Cardiac septum (tissue), 1 donor: ENCODE measurements at places on chromosomes 12 and 14. TPM values are rescaled to one million over a fixed set of nuclear protein-coding genes. Genes with fewer than 3 reads are reported as not detected.

The GARIN6 gene
- total RNA-seq, result not detected

DNA sequence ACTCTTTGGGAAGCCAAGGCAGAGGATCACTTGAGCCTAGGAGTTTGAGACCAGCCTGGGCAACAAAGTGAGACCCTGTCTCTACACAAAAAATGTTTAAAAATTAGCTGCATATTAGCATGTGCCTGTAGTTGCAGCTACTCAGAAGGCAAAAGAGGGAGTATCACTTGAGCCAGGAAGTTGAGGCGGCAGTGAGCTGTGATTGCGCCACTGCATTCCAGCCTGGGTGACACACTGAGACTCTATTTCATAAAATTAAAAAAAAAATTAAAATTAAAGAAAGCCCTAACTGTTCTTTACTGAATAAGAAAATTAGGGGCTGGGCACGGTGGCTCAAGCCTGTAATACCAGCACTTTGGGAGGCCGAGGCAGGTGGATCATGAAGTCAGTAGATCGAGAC, 27.0 kb downstream of the SENP1 start:
- DNase-seq, result no peak

- no peak for DNase-seq
These were observed 1.1 kb downstream of the CLECL1 start for GRCh38 chr12:9731797-9732196.

DNA sequence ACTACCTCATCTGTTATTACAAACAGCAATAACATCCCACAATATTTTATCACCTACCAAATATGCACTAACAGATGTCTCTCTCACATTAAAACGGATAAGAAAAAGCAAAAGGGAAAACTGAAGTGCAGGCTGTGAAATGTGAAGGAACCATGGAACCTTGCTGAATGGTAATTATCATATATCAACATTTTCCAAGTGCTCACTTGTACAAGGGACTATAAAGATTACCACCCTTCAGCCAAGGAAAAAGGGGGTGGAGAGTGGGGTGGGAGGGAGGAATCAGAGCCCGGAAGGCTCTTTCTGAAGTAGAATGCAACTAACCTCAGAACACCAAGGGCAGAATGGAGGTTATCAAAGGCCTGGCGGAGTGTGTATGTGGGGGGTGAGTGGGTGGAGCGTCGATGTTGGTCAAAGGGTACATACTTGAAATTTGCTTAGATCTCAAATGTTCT, 1.2 kb downstream of the SNX6 start:
- no peak for DNase-seq

The FKBP3 gene
- total RNA-seq, result 81.4 TPM

DNA sequence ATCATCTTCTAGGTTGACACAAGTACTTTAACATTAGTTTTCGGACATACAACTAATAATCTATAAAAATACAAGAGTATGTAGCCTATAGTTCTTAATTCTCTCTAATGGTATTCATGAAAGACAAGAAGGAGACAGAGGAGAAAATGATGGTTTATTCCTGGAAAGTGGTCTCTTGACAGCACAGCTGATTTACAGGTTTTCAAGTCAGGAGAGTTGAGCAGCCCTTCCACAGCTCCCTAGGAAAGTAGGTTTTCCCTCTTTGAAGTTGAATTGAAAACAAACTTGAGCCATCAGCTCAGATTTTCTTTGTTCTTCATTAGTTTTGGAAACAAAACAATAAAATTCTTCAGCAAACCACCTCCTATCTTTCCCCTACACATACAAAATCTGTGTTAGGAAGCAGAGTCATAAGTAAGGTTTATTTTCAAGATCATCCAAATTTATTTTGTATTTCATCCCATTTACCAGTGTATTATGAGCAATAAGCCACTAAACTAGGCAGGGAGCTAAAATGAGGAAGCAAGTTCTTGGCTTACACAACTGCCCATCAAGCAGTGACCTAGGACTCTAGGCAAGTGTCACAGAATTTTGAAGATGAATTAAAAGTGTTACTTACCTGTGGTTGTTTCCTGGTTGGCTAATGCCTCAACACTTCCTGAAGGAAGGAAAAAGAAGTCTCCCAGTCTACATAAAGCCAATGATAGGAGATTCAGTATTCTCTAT, 357.0 kb downstream of the BCAT1 start:
- no peak for DNase-seq

- DNase-seq, result no peak
These were observed 304.1 kb downstream of the ITPR2 start for GRCh38 chr12:26528943-26529342.

GRCh38 chr14:75079521-75079920, 10.1 kb downstream of the ZC2HC1C start:
- DNase-seq, result no peak

DNA sequence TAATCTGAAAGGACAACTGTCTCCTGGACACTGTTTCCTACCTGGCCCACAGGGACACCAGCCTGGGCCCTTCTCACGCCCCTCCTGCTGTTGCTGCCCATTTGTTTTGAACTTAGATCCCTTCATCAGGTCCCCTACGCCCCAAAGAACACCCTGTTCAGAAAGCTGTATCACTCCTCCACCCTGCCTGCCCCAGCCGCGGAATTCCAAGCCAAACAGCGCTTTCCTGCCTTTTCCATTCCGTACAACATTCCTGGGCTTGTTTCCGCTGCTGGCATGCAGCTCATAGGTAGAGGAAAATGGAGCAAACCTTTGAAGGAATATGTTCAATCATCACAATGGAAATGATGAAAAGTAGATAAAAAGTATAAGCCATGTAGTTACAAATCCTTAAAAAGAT, 12.8 kb upstream of the GSG1 start:
- DNase-seq, result no peak

DNA sequence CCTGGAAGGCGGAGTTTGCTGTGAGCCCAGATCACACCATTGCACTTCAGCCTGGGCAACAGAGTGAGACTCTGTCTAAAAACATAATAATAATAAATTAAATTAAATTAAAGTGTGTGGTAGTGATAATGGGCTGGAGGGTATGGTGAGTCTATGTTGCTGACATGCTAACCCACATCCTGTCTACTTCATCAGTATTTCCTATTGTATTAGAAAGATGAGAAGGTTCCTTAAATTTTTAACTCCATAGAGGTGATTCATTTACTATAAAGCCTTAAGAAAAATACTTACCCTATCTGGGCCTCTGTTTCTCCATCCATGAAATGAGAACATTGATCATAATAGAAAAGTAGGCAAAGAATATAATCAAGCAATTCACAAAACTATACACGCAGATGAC, 280.5 kb downstream of the FBXL14 start:
- DNase-seq, result no peak

The MDGA2 gene
- 0.19 TPM for total RNA-seq

DNA sequence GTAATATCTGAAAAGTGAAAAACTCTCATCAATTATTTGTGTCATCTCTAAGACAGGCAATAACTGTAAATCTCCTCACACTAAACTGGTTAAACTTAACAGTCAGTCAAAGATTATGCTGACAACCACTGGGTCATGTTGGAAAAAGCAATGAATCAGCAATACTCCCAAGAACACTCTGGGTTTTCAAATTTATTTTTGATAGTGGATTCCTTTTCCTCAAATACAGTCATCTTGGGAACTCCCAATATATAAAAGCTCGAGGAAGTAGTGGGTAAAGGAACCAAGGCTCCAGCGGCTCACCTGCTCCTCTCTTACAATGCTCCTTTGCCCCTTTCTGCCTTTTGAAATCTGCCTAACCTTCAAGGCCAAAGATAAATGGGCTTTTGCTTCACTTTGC, 70.0 kb downstream of the ARMH4 start:
- DNase-seq, result no peak

The PLEKHD1 gene
- 0.13 TPM for total RNA-seq

DNA sequence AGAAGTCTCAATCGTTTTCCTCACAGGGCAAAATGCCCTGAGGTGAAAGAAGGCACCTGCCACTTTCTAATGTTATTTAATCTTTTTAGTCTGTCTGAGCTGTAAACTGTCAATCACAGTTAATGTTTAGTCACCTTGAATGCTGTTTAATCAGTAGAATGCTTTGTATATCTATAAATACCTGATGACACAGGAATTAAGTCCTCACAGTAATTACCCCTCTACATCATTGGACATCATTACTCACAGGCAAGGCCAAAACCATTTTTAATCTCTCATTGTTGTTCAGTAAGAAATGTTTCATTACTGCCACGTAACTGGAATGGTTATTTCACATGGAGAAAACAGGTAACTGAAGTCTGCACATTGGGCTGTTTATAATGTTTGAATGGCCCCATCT, 178.8 kb downstream of the EXOC5 start:
- DNase-seq, result no peak

- DNase-seq, result no peak
These were observed 8.1 kb upstream of the GLTP start for GRCh38 chr12:109888179-109889020.

The AMN gene
- total RNA-seq, result not detected

GRCh38 chr14:23009939-23010726, at the start of gene C14orf93:
Gene C14orf93 (minus strand): TSS chr14:23010143. CDS start chr14:22999023, 11,120 bp downstream.
- peak; percentile 89 for DNase-seq

DNA sequence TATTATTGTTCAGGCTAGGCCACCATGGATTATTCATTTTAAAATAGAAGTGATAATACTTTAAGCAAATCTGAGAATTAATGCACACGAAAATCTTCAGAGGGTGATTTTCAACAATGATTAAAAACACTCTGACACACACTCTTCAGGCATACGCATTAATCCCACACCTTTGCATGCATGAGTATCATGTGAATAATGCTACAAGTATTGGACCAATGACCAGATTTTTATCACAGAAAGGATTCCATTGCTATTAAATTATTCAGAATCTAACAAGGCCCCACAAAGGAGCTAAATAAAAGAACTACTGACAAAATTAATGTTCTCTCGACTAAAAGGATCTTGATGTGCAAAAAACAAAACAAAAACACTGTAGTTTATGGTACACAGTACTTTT, 11.1 kb downstream of the EPS8 start:
- DNase-seq, result no peak

The ESPL1 gene
- total RNA-seq, result 0.16 TPM

DNA sequence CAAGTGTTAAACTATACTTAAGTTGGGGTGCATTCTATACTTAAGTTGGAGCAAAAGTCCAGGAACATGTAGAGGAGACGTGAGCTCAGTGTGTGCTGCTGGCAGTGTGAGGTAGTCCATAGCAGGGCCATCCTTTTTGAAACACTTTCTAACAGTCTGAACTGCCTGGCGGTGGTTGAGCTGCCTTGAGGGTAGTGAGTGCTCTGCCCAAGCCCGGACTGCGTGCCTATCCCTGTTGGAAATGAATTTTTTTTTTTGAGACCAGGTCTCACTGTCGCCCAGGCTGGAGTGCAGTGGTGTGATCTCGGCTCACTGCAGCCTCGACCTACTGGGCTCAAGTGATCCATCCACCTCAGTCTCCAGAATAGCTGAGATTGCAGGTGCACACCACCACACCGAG, 14.1 kb downstream of the KCNH3 start:
- DNase-seq, result peak; percentile 61

GRCh38 chr14:69644814-69645213, 33.4 kb downstream of the SUSD6 start:
- no peak for DNase-seq

DNA sequence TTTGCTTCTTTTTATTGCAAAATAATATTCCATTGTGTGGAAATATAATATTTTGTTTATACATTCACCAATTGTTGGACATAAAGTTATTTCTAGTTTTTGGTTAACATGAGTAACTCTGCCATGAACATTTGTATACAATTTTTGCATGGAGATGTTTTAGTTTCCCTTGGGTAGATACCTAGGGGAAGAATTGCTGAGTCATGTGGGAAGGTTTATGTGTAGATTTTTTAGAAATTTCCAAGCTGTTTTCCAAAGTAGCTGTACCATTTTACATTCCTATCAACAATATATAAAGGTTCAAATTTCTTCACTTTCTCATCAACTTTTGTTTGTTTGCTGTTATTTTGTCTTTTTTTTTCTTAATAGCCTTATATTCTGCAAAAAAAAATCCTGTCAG, 664.7 kb upstream of the FBXO33 start:
- no peak for DNase-seq

- DNase-seq, result no peak
These were observed 286 bp downstream of the PPP4R3A start for GRCh38 chr14:91509878-91510170.

The RCOR1 gene
- 12.5 TPM for total RNA-seq

DNA sequence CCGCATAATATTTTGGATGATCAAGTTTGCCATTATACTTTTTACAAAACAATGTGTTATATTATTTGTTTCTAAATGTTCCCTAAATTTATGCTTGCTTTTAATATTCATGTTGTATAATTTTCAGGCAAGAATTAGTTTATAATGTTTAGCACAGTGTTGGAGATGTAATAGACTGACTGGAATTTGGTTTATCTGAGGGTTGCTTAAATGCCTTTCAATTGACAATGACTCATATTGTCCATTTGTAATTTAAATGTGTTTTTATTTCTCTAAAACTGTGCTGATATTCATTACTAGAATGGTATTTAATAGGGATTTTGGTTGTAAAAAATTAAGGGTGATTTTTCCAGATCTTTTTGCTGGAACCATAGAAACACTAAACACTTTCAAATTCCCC, 788.4 kb downstream of the SLC6A15 start:
- no peak for DNase-seq

The POTEG gene
- total RNA-seq, result not detected

GRCh38 chr14:40601063-40601462, 1005.6 kb upstream of the LRFN5 start:
- no peak for DNase-seq

DNA sequence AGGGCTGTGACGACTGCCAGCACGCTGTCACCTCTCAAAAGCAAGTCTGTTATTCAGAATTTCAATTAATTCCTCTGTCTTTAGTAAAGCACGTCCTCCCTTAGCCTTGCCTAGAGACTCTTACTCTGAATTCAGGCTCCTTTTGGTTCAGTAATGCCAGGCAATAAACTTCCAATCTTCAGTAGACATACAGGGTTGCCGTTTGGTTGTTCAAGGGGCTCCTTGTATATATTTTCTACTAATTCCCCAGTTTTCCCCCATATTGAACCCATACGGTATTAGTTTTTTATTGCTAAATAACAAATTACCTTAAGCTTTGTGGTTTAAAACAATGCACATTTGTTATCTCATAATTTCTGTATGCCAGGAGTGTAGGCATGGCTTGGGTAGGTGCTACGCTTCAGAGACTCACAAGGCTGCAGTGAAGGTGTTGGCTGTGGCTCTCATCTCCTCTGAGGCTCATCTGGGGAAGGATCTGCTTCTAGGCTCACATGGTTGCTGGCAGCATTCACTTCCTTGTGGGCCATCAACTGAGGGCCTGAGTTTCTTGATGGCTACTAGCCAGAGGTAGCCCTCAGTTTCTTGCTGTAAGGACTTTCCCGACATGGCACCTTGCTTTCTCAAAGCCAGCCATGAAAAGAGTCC, 7.3 kb upstream of the CLECL1 start:
- DNase-seq, result no peak

- peak; percentile 71 for DNase-seq
These were observed 5.4 kb downstream of the KIF26A start for GRCh38 chr14:104143521-104144452.
